ENCODE measurements at places on chromosomes 5 and 9.
A peak's percentile ranks its signal among the peaks of the same experiment; 100 is the strongest.

DNA sequence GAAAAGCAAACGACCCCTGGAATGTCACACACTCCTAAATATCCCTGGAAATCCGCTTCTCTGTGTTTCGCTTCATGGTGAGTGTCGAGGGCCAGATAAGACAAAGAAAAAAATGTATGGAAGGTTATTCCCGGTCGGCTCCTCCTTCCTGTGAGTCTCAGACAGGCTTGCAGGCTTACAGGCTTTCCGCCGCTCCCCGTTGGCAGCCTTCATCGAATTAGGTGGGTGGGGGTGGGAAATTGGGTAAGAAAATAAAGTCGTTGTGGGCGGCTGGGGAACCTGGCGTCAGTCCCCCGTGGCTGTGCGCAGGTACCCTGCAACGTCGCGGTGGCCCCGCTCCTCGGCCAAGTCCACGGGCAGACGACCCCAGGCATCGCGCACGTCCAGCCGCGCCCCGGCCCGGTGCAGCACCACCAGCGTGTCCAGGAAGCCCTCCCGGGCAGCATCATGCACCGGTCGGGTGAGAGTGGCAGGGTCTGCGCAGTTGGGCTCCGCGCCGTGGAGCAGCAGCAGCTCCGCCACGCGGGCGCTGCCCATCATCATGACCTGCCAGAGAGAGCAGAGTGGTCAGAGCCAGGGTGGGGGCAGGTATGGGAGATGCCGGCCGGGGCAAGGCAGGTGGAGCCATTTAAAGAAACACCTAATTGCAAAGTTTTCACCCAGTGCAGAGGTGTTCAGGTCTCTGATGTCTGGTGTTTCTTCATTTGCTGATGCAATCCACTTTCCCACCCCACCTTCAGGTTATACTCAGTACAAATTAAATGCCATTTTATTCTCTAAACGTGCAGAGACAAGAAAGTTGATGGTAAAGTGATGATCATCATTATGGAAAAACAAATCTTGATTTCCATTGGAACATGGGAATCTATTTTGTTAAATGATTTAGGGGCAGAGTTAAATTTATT is 3.2 kb downstream of the CDKN2B start:
- no peak for DNase-seq

DNA sequence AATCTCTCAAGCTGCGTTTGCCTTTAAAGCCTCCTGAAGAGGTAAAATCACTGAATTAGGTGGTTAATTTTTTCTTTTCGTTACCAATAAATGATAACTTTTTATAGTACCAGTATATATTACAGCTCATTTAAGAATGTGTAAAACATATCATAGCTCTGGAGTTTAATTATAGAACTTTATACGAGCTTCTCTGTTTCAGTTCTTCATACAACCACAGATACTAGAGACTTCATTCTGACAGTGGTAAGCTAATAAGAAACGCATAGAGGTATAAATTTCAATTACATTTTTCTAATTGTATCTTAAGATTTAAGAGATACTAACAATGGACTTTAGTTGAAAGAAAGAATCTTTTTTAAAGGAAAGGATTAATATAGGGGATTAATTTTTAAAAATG is 73.9 kb downstream of the PBX3 start:
- no peak for DNase-seq

GRCh38 chr5:2207109-2207399 is 324.3 kb upstream of the IRX4 start:
- DNase-seq, result no peak

DNA sequence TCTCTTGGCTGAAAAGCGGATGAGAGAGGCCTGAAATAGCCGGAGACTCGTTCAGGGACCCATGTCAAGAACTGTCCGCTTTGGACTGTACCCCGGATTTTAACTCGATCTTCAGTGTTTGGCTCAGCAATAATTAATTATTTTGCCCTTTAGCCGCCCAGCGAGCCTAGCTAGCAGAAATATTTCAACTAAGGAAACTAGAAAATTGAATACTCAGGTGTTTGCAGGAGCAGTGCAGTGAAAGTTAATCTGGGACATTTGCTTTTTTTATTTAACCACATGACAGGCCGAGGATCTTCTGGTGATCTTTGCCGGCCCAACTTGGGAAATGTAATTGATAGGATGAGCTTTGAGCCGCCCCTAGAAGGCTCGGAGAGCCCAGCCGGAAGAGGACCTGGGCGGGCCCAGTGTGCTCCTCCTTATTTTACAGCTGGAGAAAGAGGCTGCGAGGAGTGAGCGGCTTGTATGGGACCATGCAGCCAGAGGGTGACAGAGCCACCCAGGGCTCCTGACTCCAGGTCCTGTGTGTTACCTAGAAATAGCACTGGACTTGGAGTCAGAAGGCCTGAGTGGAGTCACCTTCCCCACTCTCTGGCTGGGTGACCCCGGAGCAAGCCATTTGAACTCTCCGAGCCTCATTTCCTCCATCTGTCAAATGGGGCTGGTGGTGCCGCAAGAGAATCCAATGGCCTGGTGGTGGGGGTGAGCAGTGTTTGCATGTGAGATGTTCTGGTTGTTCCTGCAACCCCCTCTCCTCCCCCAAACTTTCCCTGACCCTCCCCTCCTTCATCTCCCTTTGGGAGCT is 2.4 kb downstream of the PPARGC1B start:
- DNase-seq, result no peak

- DNase-seq, result no peak
Observed at GRCh38 chr5:39420482-39421145, 4.2 kb downstream of the DAB2 start.

DNA sequence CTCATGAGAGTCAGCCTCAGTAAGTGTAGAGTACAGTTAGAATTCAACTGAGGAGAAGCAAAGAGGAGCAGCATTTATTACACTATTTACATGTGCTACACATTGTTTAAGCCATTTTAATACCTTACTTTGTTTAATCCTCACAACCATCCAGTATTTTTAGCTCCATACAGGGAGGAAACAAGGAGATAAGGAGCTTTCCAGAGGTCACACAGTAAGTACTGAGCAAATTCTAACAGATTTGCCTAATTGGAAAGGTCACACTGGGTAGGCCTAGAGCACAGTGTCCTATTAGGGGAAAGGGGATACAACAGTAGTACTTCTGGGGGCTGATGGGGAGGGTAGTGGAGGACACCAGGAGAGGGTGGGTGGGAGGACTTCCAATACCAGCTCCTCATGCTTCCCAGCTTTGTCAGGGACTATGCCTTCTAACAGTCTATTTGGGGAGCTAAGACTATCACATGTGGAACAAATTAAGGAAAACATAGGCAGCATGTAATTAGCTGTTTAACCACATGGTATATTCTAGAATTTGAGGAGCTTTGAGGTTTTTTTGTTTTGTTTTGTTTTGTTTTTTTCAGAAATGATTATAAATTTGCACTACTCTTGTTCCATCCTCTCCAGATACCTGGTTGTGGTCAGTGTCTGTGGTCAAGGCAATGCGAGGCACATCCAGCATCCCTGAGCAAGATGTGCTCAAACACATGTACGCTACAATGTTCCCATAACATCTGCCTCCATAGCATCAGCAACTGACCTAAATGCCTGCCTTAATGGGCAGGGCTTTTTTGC is 96.0 kb upstream of the SLC12A2 start:
- DNase-seq, result no peak

DNA sequence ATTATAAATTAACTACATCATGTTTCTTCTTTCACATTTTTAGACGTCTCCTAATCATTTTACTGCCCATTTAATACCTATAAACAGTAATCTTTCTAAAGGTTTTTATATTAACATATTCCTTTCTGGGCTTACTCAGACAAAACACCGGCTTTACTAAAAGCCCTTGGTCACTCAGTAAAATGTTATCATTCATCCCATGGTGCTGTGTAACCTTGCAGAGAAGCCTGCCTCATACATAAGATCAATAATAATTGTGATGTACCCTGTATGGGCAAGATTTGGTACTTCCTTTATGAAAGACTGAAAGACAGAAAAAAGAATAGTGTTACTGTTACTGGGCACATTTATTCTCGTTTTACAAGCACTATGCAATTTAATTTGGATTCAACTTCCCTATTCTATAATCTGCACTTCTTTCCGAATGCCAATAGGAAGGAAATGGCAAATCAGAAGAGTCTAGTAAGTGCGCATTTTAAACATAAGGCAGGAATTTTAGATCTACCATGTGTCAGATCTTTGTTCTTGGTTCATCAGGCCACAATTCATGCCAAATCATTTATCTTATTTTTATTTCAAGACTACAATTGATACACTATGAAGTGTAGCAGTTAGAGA is 522.2 kb downstream of the CSNK1G3 start:
- no peak for DNase-seq

- peak; percentile 66 for DNase-seq
Observed at GRCh38 chr5:157271740-157272271, 5.9 kb downstream of the CYFIP2 start.

DNA sequence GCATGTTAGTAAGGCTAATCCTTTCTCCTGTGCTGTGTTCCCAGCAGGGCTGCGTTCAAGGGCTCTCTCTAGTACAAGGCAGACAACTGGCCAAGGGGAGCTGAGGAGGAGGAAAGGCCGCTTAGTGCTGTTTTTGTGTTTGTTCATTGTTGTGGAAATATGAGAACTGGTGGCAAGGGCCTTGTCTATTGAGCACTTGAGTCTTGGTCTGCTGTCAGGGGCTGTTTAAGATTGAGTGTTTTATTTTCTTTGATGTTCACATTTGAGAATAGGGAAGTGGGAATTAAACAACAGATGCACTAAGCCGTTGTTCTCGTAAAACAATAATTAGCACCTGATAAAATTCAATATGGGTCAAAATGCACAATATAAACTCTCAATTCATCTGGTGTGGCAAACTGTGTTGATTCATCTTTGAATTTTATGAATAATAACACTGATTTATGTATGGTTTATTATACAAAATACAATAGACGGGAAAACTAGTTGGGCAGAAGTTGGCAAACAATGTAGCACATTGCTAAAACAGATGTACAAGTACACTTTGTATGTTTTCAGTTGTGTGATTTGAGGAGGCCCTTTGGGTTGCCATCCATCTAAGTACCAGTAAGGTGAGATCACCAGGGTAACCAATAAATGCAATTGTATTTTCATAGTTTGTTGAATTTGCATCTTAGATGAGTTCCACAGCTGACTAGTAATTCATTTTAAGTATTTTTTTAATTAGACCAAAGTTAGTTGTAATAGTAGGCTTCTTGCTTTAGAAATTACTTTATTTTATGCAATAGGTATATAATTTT is 97.6 kb upstream of the GRHPR start:
- DNase-seq, result no peak

GRCh38 chr5:143543358-143544255 is 140.1 kb upstream of the NR3C1 start:
- DNase-seq, result no peak

- DNase-seq, result no peak
Observed at GRCh38 chr9:99513441-99514112, 291.5 kb downstream of the SEC61B start.

DNA sequence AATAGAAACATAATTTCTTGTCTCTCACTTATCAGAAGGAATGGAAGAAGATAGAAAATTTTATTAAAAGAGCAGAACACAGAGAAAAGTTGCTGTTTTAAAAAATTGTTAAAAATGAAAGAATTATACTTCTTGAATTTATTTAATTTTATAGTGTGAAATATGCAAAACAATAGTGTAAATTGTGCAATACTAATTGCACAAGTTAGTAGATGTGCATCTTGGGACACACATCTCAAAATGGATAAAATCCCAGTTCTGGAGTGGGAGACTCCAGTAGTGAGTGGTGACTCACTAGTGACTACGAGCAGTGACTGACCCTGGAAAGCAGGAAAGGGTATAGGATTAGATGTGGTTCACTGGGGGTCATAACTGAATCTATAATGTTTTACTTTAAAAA is 223.2 kb downstream of the MSX2 start:
- DNase-seq, result no peak

- no peak for DNase-seq
Observed at GRCh38 chr9:77997611-77998284, 33.9 kb downstream of the GNAQ start.

DNA sequence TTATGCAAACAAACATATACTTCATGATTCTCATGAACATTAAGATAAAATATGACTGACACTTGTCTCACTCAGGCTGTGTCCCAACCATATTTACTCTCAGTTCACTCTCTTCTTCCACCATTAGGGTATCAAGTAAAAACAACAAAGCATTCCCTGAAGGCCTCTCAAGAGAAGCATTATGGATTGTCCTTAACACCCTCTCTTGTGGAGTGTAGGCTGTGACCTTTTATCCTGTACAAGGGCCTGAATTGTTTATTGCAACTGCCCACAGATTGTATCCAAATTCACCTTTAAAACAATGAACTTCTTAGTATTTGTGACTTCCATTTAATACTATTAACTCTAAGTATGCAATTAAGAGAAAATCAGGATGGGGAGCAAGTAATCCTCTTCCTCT is 78.1 kb downstream of the RICTOR start:
- DNase-seq, result no peak

GRCh38 chr9:87595610-87596009 is 97.9 kb downstream of the DAPK1 start:
- no peak for DNase-seq

- no peak for DNase-seq
Observed at GRCh38 chr9:69149321-69149807, 24.7 kb upstream of the TJP2 start.

GRCh38 chr9:75692309-75692708 is 198.2 kb upstream of the PCSK5 start:
- DNase-seq, result no peak

GRCh38 chr5:154518438-154518867 is 40.4 kb upstream of the HAND1 start:
- no peak for DNase-seq

DNA sequence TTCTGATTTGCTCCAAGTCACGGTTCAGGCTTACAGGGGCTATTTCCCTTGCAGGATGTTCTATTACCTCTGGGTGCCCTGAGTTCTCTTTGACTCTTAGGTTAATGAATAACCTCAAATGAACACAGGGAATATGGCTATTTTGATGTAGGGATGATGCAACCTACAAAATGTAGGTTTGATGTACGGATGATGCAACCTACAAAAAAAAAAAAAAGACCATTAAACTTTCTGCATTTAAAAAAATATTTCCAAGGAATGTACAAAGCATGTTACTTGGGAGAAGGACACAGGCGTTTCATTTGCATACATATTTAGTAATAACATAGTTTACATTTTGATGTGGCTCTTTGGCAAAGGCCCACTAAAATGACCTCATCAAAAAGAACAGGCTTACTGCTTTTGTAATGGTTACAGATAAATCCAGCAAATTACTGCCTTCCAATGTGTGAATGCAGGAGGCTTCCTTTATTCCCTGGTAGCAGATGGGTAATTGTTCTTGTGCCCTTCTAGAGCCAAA is 36.3 kb downstream of the ZNF474 start:
- no peak for DNase-seq

- DNase-seq, result no peak
Observed at GRCh38 chr9:85167146-85167545, 497.6 kb downstream of the NTRK2 start.

- no peak for DNase-seq
Observed at GRCh38 chr9:109035684-109036423, 22.6 kb upstream of the CTNNAL1 start.

GRCh38 chr9:124721109-124721906 is 49.8 kb downstream of the NR6A1 start:
- DNase-seq, result no peak

GRCh38 chr5:163529698-163530097 is 24.3 kb downstream of the MAT2B start:
- no peak for DNase-seq
